A375 (cell line): ENCODE measurements at places on chromosomes 2 and 18. TPM values are rescaled to one million over a fixed set of nuclear protein-coding genes. Genes with fewer than 3 reads are reported as not detected.

The PHLPP1 gene
- 8.8 and 9.0 TPM in 2 replicates for total RNA-seq

The CIDEA gene
- total RNA-seq, result not detected in 2 replicates

The ALMS1 gene
- 20.2 and 26.5 TPM in 2 replicates for total RNA-seq

The HNRNPLL gene
- total RNA-seq, result 29.3 and 33.6 TPM in 2 replicates

The KLF7 gene
- 5.6 and 9.3 TPM in 2 replicates for total RNA-seq

The DNPEP gene
- 33.4 and 47.8 TPM in 2 replicates for total RNA-seq

The UGT1A10 gene
- not detected in 2 replicates for total RNA-seq

The MOGAT1 gene
- not detected in 2 replicates for total RNA-seq

The NYAP2 gene
- total RNA-seq, result not detected in 2 replicates

The CCDC74B gene
- 16.5 and 21.1 TPM in 2 replicates for total RNA-seq

The CELF4 gene
- total RNA-seq, result not detected in 2 replicates

The DNAJC5G gene
- total RNA-seq, result not detected in 2 replicates

The ITGB6 gene
- total RNA-seq, result 0.11 TPM in 1 of 2 replicates, not detected in the other

The TMEM178A gene
- 0.38 TPM in 1 of 2 replicates, not detected in the other for total RNA-seq

The CCDC74A gene
- 5.6 and 5.9 TPM in 2 replicates for total RNA-seq

The NIFK gene
- 50.3 and 66.5 TPM in 2 replicates for total RNA-seq

The SERPINB3 gene
- not detected in 2 replicates for total RNA-seq

The TMEM37 gene
- not detected in 2 replicates for total RNA-seq

The UGGT1 gene
- total RNA-seq, result 85.4 and 90.3 TPM in 2 replicates

The CENPO gene
- total RNA-seq, result 33.2 and 35.5 TPM in 2 replicates

The SFTPB gene
- total RNA-seq, result not detected in 2 replicates

The STPG4 gene
- total RNA-seq, result 0.15 and 0.45 TPM in 2 replicates

The GNAL gene
- 1.5 and 2.3 TPM in 2 replicates for total RNA-seq

The DNAJC27 gene
- total RNA-seq, result 1.9 and 2.3 TPM in 2 replicates

The LCT gene
- 0.04 and 0.08 TPM in 2 replicates for total RNA-seq

The DPP10 gene
- not detected in 2 replicates for total RNA-seq

The SERPINB12 gene
- not detected in 2 replicates for total RNA-seq
